Heart left ventricle (tissue), 16 donors: ENCODE measurements at places on chromosomes 1 and 21. TPM values are rescaled to one million over a fixed set of nuclear protein-coding genes. Genes with fewer than 3 reads are reported as not detected.

The LIX1L gene
- 13.4 TPM for polyA plus RNA-seq

The FAM72C gene
- polyA plus RNA-seq = 0.08 TPM

GRCh38 chr1:38444311-38444710 is 397.7 kb upstream of the POU3F1 start:
- DNase-seq = no peak

- DNase-seq = no peak
Observed at GRCh38 chr1:176752505-176752904, 289.5 kb downstream of the PAPPA2 start.

DNA sequence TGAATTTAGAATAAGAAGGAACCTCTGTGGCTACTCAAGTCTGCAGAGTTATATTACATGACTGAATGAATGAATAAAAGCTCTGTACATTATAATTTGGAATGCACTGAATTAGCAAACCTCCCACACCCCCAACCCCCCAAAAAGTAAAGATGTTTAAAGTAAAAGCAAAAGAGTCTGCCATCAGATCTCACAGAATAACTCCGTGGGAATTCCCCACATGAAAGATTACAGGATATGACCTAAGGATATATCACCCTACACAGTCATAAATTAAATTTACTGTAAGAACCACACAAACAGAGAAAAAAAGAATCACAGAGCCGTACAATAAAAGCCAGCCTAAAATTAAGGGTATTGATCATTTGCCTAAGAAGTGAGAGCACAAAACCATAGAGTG is 587.3 kb downstream of the PTPRC start:
- DNase-seq = no peak

GRCh38 chr1:186757851-186758250 is 70.9 kb upstream of the PLA2G4A start:
- no peak for DNase-seq
